Upper lobe of right lung (tissue), 1 donor: ENCODE measurements at places on chromosomes 12 and 14.

DNA sequence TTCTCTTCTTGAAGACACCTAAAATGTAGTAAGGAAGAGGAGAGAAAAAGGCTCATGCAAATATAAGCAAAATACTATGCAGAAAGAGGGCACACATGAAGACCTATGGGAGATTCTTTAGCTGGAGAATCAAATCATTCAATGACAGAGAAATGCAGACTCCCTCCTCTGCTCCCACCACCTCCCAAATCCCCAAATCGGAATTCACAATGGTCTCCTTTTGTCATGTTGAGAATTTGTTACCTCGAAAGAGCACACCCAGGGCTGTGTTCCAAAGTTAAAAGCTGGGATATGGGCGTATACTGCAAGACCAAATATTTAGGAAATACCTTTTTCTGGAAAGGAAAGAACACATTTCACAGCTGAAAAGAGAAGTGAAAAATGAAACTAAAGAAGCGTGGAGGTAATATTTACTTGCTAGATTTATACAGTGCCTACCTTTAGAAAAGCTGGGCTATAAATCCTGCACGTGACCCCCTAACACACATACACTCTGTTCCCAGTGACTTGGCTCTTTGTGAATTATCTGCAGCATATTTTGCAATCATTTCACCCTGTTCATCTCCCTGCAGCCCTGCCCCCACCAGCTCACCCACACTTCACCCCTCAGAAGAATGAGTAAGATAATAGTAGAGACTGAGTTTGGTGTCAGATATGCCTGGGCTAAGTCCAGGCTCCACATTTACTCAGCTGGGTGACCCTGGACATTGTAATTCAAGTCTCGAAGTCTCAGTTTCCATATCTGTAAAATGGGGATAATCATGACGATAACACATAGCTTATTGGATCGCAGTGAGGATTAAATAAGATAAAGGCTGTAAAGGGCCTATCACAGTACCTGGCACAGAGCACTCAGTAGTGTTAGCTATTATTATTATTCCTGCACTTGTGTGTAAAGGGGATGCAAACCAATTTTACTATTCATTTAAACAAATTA is 2.9 kb upstream of the CACNA1C start:
- no peak for DNase-seq

GRCh38 chr14:37590428-37591139 is 4.5 kb downstream of the FOXA1 start:
- DNase-seq = no peak

- DNase-seq = peak; percentile 78
These were observed at the start of gene NEUROD4 for GRCh38 chr12:55019784-55020183. Gene NEUROD4, plus strand, starts transcription at chr12:55019974. Its CDS starts 6,466 bp downstream, at chr12:55026440.

DNA sequence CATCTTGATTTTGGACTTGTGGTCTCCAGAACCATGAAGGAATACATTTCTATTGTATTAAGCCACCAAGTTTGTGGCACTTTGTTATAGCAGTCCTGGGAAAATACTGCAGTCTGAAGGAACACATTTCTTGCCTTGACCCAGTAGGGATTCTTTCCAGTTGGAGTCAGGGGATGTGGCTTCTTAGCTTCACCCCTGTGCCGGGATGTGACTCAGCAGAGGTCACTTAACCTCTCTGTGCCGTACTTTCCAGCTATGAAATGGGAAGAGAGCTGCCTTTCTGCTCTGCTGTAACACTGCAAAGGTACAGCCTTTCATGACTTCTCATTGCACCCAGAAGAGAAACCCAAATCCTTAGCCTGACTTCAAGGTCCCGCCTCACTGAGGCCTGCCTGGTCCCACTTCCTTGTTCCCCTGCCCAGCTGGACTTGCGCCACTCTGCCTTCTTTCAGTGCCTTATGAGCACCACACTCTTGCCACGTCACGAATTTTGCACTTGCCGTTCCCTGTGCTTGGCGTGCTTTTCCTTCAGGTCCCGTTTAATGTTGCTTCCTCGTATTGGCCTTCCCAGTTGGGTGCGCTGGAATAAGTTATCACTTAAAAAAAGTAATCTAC is 24.2 kb downstream of the CHST11 start:
- DNase-seq = peak; percentile 77

GRCh38 chr14:74488786-74489397 is 4.2 kb downstream of the NPC2 start:
- DNase-seq = no peak

DNA sequence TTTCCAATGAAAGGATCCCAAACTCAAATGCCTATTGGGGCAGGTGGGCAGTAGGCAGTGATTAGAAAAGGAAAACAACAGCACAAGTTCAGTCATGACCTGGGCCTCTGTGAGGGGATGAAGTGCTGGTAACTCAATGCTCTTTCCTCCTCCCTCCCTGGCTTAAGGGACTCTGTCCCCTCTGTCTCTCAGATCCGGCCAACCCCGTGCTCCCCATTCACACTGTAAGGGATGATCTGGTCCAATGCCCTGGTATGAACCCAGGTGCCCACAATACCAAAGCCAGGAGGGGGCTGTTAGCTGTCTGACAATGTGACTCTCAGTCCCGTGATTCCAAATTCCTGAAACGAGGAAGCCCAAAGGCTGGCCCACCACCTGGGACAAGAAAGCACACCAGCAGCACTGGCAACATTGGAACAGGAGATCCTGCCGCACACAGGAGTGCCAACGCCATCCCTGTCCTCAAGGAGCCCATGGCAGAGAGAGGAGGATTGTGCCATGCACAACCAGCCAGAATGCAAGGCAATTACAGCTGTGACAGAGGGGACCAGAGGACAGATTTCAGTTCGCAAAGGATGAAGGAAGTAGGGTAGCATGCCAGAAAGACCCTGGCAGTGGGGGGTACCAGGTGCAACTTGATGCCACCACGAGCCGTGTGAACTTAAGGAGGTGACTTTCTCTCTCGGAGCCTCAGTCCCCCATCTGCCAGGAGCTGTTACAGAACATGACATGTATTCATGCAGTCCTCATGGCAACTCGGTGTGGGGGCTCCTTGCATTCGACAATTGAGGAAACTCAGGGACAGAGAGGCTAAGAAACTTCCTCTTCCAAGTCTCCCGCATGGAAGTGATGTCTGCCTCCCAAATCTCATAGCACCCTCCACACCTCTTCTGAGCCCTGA is 37.6 kb downstream of the SERPINA3 start:
- DNase-seq = no peak

DNA sequence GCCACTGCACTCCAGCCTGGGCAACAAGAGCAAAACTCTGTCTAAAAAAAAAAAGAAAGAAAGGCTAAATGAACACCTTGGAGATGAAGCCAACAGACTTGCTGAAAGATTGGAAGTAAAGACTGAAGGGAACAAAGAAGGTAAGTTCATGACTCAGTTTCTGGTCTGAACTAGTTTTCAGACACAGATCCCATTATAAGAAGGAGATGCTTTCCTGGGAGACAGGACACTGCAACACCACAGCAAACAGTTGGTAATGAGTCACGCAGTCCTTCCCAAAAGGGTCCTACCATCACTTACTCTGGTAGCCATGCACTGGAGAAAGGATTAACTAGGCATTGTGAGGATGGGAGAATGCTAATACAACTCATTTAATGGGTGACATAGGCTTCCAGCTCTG is 97.2 kb downstream of the SSPN start:
- DNase-seq = no peak

DNA sequence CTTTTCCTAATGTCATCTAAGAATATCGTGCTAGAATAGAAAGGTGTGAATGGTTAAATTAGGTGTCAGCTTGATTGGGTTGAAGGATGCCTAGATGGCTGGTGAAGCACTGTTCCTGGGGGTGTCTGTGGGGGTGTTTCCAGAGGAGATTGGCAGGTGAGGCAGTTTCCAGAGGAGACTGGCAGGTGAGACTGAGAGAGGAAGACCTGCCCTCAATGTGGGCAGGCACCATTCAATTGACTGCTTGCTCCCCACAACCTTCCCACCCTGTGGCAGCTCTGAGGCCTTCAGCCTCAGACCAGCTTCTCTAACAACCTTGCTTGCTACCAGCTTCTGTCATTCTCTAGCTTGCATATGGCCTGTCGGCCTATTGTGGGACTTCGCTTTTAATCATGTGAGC is 9.2 kb downstream of the RNASE9 start:
- no peak for DNase-seq
